ENCODE measurements at places on chromosomes 11 and 22.

GRCh38 chr11:85279267-85279666, 347.9 kb downstream of the DLG2 start:
- DNase-seq: no peak

DNA sequence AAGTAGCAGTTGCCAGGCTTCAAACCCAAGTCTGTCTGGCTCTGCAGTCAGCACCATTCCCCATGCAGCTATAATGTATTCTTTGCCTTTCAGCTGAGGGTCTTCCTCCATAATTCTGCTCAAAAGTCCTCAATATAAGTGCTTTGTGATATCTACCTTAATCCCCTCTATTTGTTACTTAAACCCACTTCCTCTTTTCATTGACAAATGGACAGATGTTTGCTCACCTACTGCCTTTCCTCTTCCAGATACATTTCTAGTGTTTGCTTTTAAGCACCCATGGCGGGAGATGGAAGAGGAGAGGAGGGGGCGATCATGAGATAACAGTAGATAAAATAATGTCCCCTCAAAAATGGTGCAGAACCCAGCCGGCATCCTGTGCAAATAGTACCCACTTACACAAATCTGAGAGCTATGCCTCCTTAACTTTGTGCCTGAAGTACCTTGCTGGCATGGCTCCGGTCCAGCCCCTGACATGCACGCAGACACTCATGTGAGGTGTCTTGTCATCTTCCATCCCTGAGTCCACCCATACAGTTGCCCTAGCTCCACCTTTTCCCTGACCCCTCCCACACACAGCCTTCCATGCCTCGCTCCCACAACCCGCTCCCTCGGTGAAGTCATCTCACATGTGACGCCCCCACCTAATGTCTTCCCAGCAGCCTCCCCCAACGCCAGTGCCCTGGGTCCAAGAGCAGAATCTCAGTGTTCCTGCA, 109.6 kb downstream of the TRIM29 start:
- no peak for DNase-seq

DNA sequence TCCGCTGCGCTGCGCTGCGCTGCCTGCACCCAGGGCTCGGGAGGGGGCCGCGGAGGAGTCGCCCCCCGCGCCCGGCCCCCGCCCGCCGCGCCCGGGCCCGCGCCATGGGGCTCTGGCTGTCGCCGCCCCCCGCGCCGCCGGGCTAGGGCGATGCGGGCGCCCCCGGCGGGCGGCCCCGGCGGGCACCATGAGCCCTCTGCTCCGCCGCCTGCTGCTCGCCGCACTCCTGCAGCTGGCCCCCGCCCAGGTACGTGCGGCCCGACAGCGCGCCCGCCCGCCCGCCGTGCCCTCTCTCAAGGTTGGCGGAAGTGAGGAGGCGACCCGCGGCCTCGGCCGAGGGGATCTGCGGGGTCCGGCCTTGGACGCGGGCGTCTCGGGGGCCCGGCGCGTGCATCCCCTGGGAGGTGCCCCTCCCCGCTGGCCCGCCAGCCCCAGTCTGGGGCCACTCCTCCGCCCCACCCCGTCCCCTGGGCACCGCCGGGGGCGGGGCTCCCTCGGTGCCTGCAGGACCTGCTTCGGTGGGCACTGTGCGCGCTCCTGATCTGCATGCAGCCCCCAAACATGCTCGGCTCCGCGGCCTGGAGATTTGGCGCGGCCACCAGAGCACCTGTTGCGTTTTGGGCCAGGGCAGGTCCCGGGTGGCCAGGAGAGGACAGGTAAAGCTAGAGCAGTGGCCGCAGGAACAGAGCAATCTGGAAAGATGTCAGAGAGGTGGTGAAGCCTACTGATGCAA, 429 bp downstream of the VEGFB start:
- DNase-seq: no peak

DNA sequence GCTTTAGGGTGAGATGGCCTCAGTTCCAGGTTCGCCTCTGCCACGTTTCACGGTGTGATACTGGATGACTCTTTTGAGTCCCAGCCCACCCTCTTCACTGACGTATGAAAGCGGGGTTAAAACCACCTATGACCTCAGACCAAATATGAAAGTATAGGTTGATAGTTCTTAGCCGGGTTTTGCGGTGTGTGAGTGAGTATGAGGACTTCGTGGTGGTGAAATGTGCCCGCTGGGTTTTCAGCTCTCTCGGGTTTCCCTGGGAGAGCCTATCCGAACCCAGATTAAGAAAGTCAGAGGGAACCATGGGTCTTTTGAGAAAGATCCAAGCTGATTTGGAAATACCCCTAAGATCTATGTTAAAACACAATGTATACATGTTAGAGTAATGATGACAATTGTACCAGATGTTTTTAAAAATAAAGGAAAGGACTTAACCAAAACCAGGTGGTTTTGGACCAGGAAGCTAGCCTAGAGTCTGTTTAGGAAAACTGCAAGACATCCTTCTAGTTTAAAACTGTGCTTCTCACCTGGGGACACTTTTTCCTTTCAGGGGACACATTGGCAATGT, 25.8 kb upstream of the ST3GAL4 start:
- DNase-seq: no peak

GRCh38 chr11:131229221-131229620, 141.2 kb upstream of the NTM start:
- no peak for DNase-seq

DNA sequence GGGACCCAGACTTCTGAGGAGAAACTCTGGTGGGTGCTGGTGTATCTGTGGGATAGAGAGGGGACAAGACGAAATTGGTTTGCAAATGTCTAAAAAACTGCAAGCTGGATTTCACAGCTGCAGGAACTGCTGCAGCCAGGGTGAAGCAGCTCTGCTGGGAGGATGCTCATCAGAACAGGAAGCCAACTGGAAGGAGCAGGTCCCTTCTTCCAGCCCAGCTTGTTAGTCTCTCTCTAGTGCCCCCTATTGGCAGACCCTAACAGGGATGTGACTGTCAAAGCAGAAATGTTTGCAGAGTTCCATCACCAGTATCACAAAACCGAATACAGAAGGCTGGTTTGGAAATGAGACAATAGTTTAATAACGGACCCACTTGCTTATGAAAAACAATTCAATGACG, 74.8 kb upstream of the SLC22A12 start:
- no peak for DNase-seq

DNA sequence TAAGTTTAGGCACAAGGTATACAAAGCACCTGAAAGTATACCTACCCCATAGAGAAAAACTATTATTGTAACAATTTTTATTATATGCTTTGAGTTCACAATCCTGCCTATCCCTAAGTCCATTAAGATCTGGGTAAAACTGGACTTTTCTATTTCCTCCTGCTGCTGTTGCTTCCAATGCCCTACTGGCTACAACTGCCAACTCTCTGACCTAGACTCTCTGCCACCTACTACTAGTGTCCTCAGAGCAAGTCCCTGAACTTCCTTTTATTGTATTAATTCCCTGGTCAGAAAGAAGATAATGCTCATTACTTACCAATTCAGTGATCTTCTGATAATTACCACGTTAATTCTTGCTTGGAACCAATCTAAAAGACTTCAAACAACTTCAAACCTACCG, 70.3 kb downstream of the RBFOX2 start:
- DNase-seq: no peak

DNA sequence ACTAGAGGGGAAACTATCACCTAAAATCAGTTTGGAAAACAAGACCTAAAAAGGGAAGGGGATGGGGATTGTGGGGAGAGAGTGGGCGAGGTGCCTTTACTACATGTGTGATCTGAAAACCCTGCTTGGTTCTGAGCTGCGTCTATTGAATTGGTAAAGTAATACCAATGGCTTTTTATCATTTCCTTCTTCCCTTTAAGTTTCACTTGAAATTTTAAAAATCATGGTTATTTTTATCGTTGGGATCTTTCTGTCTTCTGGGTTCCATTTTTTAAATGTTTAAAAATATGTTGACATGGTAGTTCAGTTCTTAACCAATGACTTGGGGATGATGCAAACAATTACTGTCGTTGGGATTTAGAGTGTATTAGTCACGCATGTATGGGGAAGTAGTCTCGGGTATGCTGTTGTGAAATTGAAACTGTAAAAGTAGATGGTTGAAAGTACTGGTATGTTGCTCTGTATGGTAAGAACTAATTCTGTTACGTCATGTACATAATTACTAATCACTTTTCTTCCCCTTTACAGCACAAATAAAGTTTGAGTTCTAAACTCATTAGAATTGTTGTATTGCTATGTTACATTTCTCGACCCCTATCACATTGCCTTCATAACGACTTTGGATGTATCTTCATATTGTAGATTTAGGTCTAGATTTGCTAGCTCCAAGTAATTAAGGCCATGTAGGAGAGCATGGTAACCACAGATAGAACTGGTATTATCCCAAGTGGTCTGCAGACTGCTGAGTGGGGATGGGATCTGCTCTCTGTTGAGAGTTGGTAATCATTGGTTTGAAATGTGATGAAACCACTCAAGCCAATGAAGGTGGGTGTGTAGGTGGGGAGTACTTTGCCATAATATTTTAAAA, 3.6 kb downstream of the NEAT1 start:
- no peak for DNase-seq

DNA sequence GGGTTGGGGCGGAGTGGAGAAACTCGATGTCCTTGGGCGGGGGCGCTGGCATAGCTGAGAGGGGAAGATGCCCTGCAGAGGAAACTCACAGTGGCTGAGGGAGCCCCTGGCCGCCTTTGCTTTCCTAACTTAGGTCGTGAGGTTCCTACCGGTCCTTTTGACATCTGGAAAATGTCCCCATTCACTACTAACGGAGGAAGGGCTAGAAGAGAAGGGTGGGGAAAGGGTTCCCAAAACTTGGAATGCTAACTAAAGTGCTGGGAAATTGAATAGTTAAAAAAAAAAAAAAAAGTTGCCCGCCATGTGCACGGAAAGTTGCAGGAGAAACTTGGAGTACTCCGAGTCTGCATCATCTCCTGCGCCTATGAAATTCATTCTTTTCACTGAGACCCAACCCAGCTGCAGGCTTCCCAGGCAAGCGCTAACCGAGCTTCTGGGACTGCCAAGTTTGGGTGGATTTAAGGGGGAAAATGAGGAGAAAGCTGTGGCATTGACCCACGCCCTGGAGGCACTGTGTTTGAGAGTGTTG, 796 bp downstream of the TIMP3 start:
- no peak for DNase-seq

- DNase-seq: peak; percentile 63
Observed at GRCh38 chr11:8768625-8769333, 86.2 kb downstream of the RPL27A start.

DNA sequence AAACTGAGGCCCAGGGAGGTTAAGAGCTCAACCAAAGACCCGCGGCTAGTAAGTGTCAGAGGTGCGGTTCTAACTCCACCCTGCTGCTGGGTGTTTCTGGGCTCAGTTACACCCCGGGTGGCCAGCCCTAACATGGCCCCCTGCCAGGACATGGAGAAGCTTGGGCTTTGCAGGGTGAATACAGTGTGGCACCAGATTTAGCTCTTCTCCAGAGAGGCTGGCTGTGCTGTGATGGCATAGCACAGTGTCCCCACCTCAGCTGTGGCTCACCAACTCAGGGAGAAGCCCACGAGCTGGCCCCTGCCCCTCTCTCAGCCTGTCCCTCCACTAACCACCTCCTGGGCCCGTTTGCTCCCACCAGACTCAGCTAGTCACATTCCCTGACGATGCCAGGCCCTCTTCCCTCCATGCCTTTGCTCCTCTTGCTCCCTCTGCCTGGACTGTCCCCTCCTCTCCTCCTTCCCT, 7.0 kb downstream of the UCP3 start:
- DNase-seq: no peak

DNA sequence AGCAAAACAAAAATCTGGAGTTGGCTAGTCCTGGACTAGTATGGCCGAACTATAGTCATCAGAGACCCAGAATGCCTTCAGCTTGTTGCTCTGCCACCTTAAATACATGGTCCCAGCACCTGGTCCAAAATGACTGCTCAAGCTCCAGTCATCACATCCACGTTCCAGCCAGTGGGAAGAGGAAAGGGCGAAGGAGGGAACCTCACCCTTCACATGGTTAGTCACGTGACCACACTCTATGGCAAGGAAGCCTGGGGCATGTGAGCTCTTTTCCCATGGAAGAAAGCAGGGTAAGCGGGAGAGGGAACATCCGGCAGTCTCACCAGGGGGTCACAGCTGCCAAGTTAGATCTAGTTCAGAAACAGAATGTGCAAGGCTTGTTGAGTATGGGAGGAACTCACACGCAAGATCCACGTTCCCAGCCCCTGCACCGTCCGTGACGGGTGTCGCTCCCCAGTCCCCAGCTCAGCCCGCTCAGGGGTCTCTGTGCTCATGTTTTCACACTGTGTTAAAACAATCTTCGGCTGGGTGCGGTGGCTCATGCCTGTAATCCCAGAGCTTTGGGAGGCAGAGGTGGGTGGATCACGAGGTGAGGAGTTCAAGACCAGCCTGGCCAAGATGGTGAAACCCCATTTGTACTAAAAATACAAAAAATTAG, 1.9 kb upstream of the ANO9 start:
- DNase-seq: no peak

GRCh38 chr11:99934008-99934407, 753.1 kb upstream of the ARHGAP42 start:
- no peak for DNase-seq

DNA sequence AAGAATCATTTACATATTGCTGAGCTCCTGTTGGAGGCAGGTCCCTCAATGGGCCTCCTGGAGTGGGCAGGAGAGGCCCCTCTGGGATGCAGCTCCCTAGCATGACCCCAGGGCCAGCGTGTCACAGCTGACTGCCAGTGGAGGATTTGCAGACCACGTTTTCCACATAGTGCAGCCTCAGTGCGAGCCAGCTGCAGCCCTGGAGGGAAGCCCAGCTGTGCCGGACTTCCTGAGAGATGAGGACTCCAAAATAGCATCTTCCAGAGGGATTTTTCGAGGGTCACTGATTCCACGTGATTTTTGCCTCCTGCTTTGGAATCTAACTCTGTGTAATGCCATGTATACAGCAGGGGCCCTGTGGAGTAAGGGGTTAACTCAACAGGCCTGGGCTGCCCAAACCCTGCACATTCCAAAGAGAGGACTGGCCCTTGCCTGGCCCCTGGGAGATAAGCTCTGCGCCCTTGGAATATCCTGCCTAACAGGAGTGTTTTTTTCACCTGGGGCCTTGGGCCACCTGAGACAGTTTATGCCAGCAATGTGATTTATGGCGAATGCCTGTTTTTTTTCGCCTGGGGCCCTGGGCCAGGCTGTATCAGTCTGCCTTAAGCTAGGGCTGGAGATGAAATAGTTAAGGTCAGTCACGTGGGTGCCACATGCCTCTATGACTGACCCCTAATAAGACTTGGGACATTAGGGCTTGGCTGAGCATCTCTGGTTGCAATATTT, 47.4 kb downstream of the RPS6KA4 start:
- no peak for DNase-seq

GRCh38 chr11:57474017-57474802, 13.9 kb downstream of the RTN4RL2 start:
- DNase-seq: no peak

DNA sequence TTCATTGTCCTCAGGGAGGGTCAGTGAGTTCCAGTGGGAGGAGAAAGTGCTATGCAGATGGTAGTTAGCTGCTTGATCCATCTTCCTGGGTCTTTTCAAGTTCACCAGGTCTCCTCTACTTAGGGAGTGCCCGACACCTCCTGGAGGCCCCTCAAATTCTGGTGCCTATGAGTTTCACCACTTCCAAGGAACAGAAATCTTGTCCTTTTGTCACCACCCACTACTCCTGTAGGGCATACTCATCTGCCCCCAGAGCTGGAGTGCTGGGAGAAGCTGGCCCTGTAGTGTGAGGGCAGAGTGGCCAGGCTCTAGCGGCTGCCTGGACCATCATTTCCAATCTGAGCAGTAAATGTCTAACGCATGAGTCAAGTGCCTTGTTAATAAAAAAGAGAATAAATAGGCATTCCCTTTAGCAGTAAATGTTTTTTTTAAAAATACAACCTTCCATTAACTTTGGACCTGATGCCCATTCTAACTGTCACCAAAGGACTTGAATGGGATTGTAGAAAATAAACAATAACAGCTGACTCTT, 12.5 kb downstream of the IRAG1 start:
- no peak for DNase-seq
